ENCODE measurements at places on chromosomes 1 and 21.

GRCh38 chr1:3459940-3460671 lies 5.6 kb downstream of the ARHGEF16 start:
- DNase-seq: no peak

- DNase-seq: peak; percentile 73
These were observed 17.9 kb upstream of the ETV3 start for GRCh38 chr1:157156058-157156541.

DNA sequence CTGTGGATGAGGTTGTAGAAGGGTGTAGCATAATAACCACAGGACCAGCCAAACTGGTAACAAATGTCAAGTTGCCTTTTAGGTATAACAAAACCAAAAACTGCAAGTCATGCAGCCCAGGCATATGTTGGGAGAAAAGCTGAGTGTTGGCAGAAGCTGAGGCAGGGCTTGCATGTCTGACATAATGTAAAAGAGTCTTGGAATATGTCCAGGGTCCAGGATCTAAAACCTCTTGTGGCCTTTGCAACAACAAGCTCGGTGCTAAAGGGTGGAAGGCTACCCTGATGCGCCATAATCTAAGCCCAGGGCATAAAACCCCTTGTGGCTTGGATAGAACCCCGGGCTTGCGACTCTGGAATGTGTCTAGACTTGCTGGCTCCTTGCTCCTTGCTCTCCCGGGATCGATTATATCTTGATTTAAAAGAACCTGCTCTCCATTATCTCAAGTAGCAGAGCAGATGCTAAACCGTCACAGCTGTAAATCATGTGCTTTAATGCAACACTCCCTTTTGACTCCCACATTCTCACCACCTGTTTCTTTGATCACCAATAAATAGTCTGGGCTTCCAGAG lies 26.5 kb upstream of the SLC35A3 start:
- DNase-seq: no peak

GRCh38 chr1:205626216-205626615 lies 5.6 kb downstream of the ELK4 start:
- DNase-seq: no peak

DNA sequence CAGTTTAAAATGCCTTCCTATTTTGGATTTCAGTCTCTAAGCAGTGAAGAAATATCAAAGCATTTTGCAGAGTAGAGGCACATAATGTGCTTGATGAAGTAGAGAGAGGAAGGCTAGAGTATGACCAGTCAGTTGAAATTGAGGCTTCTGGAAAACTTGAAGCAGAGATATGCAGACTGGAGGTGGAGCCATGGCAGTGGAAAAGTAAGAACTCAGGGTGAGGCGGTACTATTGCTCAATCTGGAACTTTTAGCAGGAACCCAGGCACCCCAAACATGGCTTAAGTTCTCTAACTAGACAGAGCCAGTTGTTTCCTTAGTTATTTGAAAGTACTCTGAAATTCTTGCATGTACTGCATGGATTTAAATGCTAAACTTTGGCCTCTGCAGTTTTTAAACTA lies 288.6 kb downstream of the HHAT start:
- no peak for DNase-seq

DNA sequence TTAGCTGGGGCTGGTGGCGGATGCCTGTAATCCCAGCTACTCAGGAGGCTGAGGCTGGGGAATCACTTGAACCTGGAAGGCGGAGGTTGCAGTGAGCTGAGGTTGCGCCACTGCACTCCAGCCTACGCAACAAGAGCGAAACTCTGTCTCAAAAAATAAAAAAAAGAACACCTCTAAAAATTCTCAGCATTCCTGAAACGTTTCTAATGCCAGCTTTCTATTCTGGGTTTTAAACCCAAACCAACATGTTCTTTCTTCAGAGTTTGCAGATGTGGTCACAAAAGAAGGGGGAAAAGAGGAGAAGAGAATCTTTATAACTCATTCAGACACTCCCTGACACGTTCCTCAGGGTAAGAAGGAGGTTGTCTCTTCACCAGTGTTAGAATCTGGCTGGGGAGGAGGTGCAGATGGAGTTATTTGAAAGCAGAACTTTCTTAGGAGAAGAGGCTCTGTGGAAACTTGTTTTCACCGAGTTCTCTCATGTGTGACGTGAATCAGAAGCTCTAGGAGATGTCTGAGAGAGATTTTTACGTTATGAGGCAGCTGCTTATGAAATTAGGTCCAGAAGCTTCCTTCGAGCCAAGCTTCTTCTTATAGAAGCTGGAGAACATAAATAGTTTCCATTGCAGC lies 17.8 kb upstream of the CNR2 start:
- peak; percentile 63 for DNase-seq

GRCh38 chr1:44503625-44504024 lies 98.6 kb downstream of the RNF220 start:
- DNase-seq: no peak

DNA sequence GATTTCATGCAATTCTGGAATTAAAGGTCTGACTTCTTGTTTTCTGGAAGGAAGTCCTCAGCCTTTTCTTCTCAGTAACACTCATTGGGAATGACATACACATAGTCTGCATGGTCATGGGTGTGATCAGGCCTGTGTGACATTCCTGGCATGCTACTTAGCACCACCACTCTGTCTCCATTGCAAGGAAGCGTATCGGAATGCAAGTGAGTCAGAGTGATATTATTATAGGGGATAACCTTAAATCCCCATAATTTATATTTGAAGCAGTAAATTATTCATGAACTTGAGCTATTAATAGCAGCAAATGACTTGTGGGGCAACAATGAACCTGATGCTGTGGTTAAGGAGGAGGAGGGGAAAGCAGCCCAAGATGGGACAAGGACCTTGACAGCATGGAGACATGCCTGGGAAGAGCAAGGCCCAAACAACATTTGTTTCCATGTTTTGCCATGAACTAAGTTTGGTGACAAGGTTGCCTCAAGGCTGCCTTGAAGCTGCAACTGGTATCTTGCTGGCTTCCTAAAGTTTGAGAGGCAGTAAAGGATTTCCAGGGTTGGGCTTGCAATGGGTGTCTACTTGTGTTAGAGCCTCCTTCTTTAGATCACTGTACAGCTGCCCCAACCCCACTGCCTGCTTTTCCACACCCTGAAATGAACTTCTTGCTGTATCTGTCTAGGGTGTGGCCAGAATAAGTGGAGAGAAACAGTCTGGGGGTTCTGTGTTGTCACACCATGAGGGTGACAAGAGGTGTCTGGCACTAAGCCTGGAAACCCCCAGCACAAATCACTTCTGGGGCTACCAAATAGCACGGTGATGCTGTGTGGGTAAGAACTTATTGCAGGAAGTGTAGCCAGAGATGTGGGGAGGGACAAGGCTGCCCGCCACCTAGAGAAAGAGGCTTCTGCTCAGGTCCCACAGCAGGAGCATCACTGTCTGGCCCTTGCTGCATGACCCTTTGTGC lies 4.6 kb downstream of the MAB21L3 start:
- DNase-seq: no peak

DNA sequence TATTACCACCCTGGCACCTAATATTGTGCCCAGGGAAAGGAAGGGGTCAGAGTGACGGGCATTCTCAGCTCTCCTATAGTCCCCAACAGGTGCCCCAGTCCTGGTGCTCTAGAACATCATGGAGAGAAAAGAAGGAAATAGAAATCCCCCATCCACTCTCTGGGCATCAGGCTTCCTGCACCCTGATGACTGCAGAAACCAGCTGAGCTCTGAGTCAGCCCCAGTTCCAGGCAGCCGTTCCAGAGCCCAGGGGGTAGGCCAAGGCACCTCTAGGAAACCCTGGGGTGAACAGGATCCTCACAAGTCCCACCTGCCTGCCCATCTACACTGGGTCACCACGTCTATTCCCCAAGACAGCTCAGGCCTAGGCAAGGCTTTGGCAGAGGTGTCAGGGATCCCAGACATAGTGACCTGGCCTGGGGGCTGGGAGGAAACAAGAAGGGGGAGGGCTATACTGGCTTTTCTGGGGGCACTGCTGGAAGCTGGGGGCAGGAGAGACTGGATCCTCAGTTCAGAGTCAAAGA lies 709 bp downstream of the NECTIN4 start:
- DNase-seq: peak; percentile 85

GRCh38 chr1:47184090-47184821 lies 5.6 kb downstream of the PDZK1IP1 start:
- no peak for DNase-seq

GRCh38 chr1:55466921-55467320 lies 251.8 kb upstream of the USP24 start:
- no peak for DNase-seq

DNA sequence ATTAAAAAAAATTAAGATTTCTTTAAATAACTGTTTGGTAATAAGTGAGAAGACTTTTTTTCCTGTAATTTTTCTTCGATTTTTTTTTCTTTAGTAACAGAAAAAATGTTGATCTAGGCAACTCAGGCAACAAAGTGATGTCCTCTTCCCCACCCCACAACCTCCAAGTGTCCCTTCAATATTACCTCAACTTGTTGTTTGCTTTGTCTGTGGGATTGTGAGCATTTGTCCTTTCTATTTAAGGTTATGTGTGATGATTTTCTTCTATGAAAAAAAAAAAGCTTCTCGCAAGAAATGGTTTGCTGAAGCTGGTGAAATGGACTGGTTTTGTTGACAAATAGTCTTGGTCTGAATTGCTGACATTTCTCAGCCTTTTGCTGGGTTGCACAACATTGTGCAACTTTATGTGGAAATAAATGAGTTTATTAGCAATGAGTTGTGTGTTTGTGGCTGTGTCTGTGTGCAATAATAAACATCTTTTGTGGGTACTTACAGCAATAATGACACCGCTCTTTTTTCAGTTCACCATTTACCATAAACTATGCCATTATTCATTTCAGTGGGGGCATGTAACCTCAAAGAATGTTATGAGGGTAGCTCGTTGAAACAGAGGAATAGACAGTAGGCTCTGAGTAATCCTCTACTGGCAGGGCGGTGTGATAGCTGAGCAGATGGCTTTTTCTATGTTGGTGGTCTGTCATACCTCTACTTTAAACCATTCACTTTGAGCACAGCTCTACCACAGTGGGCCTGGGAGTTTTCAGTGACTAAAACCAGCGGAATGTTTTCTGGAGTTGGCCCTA lies 218.4 kb downstream of the HLX start:
- peak; percentile 94 for DNase-seq

DNA sequence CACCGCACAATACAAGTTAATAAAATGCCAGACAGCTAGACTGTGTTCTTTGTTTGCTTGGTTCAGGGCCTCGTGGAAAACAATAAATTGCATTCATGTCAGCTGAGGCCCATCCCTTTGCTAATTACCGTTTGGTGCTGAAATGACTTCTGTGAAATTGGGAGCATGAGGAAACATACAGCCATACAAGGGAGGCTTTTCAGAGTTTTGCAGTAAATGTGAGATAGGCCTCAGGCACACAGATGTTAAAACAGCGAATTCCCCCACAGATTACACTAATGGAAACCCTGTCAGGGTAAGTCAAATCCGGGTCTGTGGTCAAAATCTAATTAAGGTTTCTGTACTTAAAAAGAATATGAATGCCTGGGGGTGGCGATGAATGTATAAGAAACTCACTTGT lies 173.5 kb upstream of the LMO4 start:
- no peak for DNase-seq

GRCh38 chr1:110364221-110364620 lies 25.0 kb downstream of the RBM15 start:
- no peak for DNase-seq

- no peak for DNase-seq
These were observed 357.9 kb upstream of the DUSP10 start for GRCh38 chr1:222099746-222100145.

- no peak for DNase-seq
These were observed 66.5 kb upstream of the LRRN2 start for GRCh38 chr1:204751883-204752687.

- DNase-seq: no peak
These were observed 170.2 kb upstream of the KCNJ15 start for GRCh38 chr21:38086580-38086979.

DNA sequence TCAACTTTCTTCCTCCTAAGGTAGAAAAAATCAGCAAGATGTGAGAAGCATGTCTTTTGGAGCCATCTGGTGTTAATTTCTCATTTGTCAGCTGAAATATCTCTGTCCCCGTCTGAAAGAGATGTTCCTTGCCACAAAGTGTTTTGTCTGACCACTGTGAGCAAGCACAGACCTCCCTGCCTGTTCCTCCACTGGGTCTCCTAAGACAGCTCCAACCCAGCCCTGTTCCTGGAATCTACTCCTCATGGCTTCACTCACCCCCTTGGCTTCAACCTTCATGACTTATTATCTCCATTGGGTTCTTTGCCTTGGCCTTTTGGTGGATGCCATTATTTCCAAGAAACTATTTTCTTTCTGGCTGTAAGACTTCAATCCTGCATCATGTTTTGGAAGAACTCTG lies 65.7 kb upstream of the CACHD1 start:
- DNase-seq: no peak

GRCh38 chr1:42914092-42914627 lies 44.5 kb downstream of the SLC2A1 start:
- peak; percentile 7 for DNase-seq

GRCh38 chr1:77283701-77284425 lies 2.0 kb downstream of the AK5 start:
- DNase-seq: peak; percentile 9

DNA sequence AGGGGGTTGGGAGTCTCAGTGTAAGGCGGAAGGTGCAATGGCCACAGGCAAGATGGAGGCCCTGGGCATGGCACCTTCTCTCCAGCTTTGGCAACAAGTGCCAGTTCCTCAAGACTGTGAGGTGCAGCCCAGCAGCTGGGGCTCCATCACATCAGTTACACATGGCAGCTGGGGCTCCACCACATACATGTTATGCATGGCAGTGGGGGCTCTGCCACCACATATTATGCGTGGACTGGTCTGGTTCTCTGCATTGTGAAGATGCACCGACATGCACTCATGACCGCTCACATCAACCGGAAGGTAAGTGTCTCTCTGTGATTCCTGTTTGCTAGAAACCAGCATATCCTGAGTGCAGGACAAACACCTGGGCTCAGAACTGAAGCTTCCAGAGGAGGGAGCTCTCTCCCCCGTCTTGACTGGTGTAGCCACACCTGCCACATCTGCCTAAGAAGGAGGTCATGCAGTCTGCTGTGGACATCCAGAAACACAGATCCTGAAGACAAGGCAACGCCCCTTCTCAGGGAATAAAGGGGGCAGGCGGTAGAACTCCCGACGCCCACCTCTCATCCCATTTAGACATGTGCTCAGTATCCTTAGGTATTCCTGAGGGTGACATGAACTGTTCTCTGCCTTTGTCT lies 104.1 kb upstream of the TMPRSS2 start:
- no peak for DNase-seq

DNA sequence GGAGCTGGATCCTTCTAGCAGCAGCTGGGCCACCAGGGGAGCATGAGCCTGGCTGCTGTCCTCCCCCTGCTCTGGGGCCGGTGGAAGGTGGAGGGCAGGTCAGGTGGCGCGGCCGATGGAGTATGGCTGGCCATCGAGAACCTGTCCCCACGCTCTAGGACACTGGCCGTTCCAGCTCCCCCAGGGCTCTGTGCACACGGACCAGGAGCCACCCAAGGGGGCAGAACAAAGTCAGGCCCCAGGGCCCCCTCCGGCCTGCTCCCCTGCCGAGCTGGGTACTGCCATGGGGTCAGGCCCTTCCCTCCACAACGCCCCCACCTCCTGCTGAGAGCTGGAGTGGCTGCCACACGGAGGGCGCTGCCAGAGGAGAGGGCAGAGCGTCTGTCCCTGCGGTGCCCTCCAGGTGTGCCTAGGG lies 4.5 kb upstream of the PLCH2 start:
- no peak for DNase-seq
